ENCODE measurements at places on chromosomes 7 and 10. TPM values are rescaled to one million over a fixed set of nuclear protein-coding genes. Genes with fewer than 3 reads are reported as not detected.

The RGR gene
- not detected for total RNA-seq

The NEUROG3 gene
- total RNA-seq, result not detected

The PFKFB3 gene
- 25.9 TPM for total RNA-seq

The FKBP6 gene
- total RNA-seq, result not detected

The RBP3 gene
- not detected for total RNA-seq

The TMEM184A gene
- total RNA-seq, result not detected

The CYP51A1 gene
- total RNA-seq, result 281 TPM

The DDC gene
- not detected for total RNA-seq

The ANKMY2 gene
- 9.8 TPM for total RNA-seq

The OR6V1 gene
- not detected for total RNA-seq

The AGBL3 gene
- total RNA-seq, result 2.9 TPM

The SEC31B gene
- total RNA-seq, result 6.0 TPM

The CDH23 gene
- total RNA-seq, result not detected

The GNGT1 gene
- not detected for total RNA-seq

The ZNF107 gene
- total RNA-seq, result 7.0 TPM

The PRPS1L1 gene
- not detected for total RNA-seq

The ADAMTS14 gene
- not detected for total RNA-seq

The NOS3 gene
- 96.3 TPM for total RNA-seq

The ZNF722 gene
- total RNA-seq, result not detected

The TMEM270 gene
- total RNA-seq, result not detected

The FOXI2 gene
- not detected for total RNA-seq

The CCDC7 gene
- total RNA-seq, result 19.6 TPM

The SAMD9L gene
- total RNA-seq, result 26.5 TPM

The TRPV5 gene
- not detected for total RNA-seq

The EBF3 gene
- total RNA-seq, result 0.13 TPM

The APBB1IP gene
- total RNA-seq, result not detected

The NPC1L1 gene
- total RNA-seq, result not detected

The C10orf105 gene
- total RNA-seq, result 0.07 TPM

The UPK3B gene
- total RNA-seq, result 0.13 TPM

The ASZ1 gene
- not detected for total RNA-seq

The SPDYE11 gene
- total RNA-seq, result not detected

The AKR1C1 gene
- total RNA-seq, result 7.2 TPM

The ENO4 gene
- total RNA-seq, result 0.07 TPM

The PRLHR gene
- not detected for total RNA-seq

The H2BK1 gene
- total RNA-seq, result not detected

The RFC2 gene
- total RNA-seq, result 25.3 TPM

The DKK1 gene
- 220 TPM for total RNA-seq

The ASB10 gene
- not detected for total RNA-seq

The CFAP70 gene
- total RNA-seq, result 0.40 TPM

The VPS37D gene
- total RNA-seq, result 2.1 TPM

The NANOS1 gene
- total RNA-seq, result 0.27 TPM

The VSTM4 gene
- total RNA-seq, result 0.27 TPM

The SUN3 gene
- total RNA-seq, result not detected

The CNTNAP2 gene
- total RNA-seq, result not detected

The SLC26A3 gene
- total RNA-seq, result not detected

The NPFFR1 gene
- total RNA-seq, result not detected

The TMEM130 gene
- total RNA-seq, result not detected

Measured in thoracic aorta endothelial cell (primary cell).